ENCODE measurements at places on chromosomes 11 and 22. TPM values are rescaled to one million over a fixed set of nuclear protein-coding genes. Genes with fewer than 3 reads are reported as not detected.

The OR52E2 gene
- total RNA-seq: not detected

The TEAD1 gene
- total RNA-seq: 0.15 TPM

The DCDC1 gene
- not detected for total RNA-seq

The ZBTB16 gene
- total RNA-seq: 7.4 TPM

The GGTLC2 gene
- total RNA-seq: not detected

The ADM2 gene
- total RNA-seq: 4.1 TPM

The JAM3 gene
- total RNA-seq: 5.0 TPM

The OAF gene
- 3.4 TPM for total RNA-seq

The PLAAT5 gene
- total RNA-seq: not detected

The MFRP gene
- not detected for total RNA-seq

The LYVE1 gene
- not detected for total RNA-seq

The MIOX gene
- not detected for total RNA-seq
